ENCODE measurements at places on chromosomes 16 and 17.

GRCh38 chr17:3004925-3005324 lies 58.5 kb downstream of the OR1D5 start:
- no peak for DNase-seq

DNA sequence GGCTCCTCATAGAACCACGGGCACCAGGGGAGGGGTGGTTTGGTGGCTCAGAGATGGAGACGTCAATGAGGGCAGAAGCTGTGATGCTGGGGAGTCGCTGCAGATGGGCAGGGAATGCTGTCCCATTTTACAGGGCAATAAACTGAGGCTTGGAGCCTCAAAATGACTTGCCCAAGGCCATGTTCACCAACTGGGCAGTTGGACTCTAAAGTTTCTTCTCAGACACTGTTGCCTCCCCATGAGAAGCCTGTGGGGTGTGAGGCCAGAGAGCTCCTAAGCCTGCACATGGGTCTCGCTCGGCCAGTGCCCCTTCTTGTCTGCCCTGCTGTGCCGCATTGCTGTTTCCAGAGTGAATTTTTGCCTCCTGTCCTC lies 38.6 kb downstream of the CPNE2 start:
- DNase-seq = no peak

- DNase-seq = peak; percentile 43
These were observed 430.3 kb upstream of the GOT2 start for GRCh38 chr16:59164461-59164860.

DNA sequence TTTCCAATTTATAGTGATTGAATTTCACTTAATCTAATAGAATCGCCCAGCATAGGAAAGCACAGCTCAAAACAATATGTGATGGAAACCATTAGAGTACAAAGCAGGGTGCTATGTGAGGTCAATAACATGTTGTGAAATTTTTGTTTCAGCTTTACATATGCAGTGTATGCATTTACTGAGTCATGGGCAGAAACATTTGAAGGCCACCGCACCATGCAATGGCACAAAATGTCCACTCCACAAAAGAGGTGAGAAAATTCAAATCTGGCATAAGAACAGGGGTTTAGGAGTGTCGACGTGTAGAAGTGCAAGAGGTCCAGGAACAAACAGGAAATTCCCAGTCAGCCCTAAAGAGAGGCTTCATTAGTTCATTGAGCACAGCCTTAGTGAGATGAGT lies 131.2 kb downstream of the ANKFN1 start:
- no peak for DNase-seq

- DNase-seq = no peak
These were observed 1.0 kb downstream of the KIFC3 start for GRCh38 chr16:57801098-57801808.

DNA sequence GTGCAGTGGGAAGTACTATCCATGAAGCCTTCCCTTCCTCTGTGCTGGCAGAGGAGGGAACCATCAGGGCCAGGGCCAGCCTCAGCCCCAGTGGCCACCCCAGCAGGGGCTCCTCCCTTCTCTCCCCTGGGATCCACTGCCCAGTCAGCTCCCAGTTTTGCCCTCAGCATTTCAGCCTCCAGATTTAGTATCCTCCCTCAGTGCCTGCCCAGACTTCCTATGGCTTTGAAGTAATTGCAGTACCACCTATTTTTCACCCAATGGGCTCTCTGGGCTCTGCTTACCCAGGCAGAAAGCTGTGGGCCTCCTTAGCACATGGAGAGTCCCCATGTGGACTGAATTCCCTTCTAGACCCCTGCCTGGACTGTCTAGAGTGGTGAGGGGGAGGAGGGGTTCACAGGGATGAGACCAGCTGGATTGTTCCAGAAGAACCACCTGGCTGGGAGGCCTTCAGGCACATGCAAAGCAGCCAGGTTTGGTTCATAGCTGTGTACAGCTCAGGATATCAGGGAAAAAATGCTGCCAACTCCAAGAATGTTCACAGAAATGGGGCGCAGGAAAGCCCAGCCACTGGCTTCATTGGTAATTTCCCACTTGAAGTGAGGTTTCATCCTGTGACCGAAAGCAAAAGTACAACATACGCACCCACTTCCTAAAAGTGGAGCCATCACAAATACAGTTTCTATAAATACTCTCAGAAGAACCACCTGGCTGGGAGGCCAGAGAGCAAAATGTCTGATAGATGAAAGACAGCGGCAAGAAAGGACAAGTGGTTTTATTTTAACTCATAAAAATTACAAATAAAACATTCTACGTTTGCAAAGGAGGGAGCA lies 15.2 kb upstream of the HERPUD1 start:
- peak; percentile 64 for DNase-seq

- DNase-seq = no peak
These were observed 2.6 kb upstream of the PPM1E start for GRCh38 chr17:58753026-58753425.

DNA sequence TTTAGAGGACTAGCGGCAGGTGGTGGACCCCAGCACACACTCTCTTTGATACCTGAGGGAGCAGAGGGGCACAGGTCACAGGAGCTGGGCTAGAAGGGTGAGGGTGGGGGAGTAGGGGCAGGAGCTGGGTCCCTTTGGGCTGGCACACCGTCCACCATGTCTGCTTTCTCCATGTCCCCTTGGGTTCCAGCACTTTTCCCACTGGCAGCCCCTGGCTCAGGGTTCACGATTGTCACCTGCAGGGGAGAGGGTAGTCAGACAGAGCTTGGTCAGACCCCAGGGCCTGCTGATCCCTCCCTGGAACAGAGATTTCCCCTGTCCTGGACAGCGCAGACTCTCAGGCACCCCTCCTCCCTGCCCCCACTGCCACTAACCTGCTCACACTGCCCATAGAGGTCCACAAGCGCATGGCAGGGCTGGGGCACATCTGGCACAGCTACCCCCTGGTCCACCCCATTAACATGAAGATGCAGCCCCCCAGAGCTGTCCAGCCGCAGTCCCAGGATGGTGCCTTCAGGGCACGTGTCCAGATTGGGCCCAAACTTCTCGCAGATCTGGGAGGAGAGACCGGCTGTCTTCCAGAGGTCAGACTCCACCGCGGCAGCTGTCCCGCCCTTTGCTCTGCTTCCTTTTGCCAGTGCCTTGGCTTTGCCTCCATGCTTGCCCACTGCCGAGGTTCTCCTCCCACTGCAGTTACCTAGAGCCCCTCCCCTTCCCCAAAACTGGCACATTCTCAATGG lies 3.1 kb upstream of the GPS2 start:
- DNase-seq = no peak

- no peak for DNase-seq
These were observed 9.2 kb downstream of the MGAT5B start for GRCh38 chr17:76877437-76877836.

GRCh38 chr17:18185391-18185790 lies 1.8 kb downstream of the ALKBH5 start:
- peak; percentile 45 for DNase-seq

GRCh38 chr16:54405478-54405877 lies 118.9 kb upstream of the IRX3 start:
- peak; percentile 65 for DNase-seq

GRCh38 chr16:80883159-80883642 lies 78.8 kb upstream of the CDYL2 start:
- no peak for DNase-seq

DNA sequence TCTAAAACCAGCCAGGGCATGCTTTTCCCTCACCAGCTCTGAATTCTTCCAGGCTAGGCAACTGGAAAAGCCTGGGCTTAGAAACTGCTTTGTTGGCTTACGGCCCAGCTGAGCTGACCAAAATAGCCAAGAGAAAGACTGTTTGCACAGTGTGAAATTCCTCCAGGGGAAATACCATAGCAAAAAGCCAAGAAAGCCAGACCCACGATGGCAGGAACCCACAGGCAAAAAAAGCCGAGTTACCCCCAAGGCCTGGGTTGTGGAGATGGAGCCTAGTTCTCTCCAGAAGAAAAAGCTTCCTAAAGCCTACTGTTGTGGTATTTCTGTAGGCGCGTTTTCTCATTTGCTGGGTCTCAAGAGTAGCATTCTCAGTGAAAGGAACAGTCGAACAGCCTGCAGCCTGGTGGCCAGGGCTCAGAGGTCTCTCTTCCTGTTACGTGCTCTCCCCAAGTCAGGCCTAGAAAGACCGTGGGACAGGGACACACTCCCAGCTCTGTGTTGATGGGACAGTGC lies 9.2 kb downstream of the SP2 start:
- DNase-seq = peak; percentile 94

GRCh38 chr17:32865141-32865540 lies 11.8 kb downstream of the MYO1D start:
- DNase-seq = no peak

DNA sequence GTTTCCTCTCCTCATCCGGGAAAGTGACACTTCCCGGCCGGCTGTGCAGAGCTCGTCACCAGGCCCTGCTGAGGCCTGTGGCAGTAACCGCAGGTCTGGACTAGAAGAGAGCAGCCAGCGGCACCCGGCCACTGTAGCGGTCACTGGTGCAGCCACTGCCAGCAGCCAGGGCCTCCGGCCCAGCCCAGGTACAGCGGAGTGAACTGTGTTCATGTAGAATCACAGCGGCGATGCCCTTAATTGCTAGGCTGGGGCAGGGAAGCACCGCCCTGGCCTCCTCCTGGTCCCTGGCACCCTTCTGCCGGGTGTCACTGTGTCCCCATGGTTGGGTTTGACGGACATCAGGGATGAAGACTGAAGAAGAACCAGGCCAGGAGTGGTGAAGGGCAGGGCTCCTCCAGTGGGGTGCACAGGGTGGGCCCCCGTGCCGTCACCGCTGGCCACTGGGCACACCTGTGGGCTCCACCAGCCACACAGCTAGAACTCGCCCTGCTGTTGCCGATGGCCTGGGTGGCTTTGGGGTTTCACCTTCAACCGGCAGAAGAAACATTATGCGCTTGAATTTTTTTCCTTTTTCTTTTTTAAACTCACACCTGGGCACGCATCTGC lies 165.2 kb upstream of the CHMP6 start:
- no peak for DNase-seq
